ENCODE measurements at places on chromosomes 7 and 10. TPM values are rescaled to one million over a fixed set of nuclear protein-coding genes. Genes with fewer than 3 reads are reported as not detected.

DNA sequence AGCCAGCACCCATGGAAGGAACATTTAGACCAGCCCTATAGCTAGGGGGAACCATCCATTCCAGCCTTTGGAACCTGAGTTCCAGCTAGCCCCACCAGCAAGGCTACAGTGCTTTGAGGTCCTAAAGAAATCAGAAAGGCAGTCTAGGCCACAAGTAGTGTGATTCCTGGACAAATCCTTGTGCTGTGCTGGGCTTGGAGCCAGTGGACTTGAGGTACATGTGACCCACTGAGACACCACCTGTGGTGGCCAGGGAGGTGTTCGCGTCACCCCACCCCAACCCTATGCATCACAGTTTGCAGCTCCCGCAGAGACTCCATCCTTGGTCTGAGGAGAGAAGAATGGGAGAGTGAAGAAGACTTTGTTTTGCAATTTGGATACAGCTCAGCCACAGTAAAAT is 31.8 kb downstream of the ZNF277 start:
- no peak for DNase-seq

DNA sequence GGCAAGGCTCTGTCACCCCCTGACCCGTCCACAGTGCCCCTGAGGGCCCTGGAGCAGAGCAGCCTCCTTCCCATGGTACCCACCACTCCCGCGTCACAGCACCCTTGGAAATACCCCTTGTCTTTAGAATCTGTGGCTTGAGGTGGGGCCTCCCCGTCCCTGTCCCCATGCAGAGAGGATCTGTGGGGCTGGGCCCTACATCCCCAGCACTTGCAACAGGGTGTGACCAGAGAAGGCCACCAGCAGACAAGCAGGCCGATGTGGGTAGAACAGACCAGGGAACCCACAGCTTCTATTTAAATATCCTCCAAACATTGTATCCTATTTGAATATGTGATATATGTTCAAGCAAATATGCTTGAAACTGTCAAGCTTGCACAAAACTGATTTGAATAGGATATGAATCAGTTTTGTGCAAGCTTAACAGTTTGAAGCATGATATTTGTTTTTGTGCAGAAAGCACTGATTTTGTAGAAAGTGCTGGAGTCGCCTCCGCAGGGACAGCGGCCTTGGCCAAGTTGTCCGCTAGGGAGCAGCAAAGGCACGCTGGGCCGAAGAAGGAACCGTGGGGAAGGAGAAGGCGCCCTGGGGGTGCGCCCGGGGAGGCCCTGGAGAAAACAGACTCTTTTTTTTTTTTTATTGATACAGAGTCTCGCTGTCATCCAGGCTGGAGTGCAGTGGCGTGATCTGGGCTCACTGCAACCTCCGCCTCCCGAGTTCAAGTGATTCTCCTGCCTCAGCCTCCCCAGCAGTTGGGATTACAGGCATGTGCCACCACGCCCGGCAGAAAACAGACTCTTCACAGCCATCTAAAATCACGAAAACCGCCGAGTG is 2.2 kb downstream of the CFAP46 start:
- no peak for DNase-seq

DNA sequence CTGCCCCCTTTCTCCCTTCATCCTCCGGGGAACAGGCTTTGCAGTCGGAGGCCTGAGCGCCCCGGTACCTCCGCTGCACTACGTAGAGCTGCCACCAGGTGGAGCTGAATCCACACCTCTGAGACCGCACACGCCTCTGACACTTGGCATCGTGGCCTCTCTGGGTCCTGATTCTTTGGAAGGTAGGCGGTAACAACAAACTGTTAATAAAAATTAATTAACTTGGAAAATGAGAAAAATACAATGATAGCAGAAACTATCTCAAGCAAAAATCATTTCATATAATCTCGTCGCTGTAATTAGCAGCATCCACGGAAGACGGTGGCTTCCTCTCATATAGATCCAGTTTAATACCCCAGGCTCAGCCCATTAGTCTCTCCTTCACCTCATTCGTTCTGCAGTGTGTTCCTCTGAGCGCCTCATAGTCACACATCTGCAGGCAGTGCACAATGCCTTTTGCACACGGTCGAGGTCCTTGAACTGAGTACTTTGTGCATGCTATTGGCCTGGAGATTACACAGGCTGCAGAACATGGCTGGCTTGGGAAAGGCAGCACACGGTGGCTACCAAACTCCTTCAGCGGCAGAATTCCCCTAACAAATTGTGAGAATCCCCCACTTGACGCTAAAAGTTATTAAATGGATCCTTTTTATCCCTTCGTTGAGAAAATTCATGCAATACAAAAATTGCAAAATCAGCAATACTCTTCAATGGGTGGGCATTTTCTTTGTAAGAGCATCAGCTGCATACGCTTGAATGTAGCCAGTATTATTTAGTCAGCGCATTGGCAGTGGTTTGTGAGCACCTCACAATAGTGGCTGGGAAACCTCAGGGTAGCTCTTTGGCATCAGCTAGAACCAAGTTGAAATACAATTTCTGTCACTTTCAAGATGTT is 18.7 kb downstream of the OR9A2 start:
- peak; percentile 81 for DNase-seq

The OPALIN gene
- total RNA-seq = not detected

The TDRD1 gene
- 0.33 TPM for total RNA-seq

The ZMIZ2 gene
- total RNA-seq = 440 TPM

The FAM221A gene
- 6.5 TPM for total RNA-seq

- DNase-seq = no peak
These were observed 285.2 kb downstream of the CAMK1D start for GRCh38 chr10:12634621-12634931.

- DNase-seq = no peak
These were observed 264.4 kb downstream of the TNS3 start for GRCh38 chr7:47317487-47317886.

- DNase-seq = no peak
These were observed 38.0 kb upstream of the ZNRF2 start for GRCh38 chr7:30246392-30246791.

DNA sequence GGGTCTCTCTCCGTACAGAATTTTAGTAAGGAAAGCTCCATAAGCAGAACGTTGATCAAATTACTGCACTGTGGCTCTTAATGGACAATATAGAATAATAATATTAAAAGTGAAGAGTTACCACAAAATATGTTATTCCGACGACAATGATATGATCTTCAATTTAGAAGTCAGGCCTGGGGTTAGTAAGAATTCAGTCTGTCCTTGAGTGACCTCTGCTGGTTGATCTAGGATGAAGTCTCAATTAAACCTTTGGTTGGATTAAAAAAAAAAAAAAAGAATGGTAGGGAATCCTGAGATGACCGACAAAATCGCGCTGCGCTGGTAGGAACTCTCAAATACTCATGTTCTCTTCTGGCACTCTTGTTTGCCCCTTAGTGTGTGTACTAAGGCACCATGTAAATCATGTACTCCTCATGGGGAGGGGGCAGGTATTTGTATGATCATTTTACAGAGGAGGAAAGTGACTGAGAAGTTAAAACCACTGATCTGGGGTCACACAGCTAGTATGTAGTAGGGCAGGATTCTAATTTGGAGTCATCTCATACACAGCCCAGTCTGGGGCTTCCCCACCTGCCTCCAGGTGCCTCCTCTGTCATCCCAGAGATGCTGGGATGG is 161.3 kb upstream of the NPVF start:
- no peak for DNase-seq

- no peak for DNase-seq
These were observed 247.8 kb downstream of the DOCK4 start for GRCh38 chr7:111958431-111958830.

DNA sequence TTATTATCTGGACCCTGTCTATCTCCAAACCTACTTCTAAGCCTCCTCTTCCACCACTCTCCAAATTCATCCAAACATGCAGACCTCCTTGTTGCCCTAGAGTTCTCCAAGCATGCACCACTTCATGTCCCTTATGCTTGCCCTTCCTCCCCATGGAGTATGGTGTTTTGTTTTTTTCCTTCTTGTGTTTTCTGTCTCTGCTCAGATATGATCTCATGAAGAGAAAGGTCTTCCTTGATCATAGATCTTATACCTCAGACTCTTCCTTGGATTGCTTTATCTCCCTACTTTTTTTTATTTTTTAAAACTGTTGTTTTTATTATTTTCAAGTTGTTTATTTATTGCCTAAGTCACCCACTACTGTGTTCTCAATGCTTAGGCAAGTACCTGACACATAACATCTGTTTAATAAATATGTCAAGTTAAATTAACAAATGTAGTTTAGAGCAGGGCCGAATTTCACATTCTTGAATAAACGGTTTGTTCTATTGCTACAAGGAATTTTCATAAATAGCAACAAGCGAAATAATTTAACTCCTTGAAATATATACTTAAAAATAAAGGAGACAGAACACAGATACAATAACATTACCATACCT is 84.5 kb downstream of the HGF start:
- DNase-seq = no peak

The RBP4 gene
- not detected for total RNA-seq

The OR2A1 gene
- not detected for total RNA-seq

The BTBD16 gene
- not detected for total RNA-seq

DNA sequence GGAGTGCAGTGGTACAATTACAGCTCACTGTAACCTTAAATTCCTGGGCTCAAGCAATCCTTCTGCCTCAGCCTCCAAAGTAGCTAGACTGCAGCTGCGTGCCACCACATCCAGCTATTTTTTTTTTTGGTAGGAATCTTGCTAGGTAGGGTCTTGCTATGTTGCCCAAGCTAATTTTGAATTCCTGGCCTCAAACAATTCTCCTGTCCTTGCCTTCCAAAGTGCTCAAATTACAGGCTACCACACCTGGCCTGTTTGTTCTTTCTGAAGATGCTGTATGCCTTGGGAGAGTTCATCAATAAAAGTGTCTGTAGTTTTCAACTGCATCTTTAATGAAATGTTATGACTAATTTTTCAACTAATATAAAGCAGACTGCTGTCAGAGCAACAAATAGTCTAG is 452 bp downstream of the SAMD9 start:
- no peak for DNase-seq

DNA sequence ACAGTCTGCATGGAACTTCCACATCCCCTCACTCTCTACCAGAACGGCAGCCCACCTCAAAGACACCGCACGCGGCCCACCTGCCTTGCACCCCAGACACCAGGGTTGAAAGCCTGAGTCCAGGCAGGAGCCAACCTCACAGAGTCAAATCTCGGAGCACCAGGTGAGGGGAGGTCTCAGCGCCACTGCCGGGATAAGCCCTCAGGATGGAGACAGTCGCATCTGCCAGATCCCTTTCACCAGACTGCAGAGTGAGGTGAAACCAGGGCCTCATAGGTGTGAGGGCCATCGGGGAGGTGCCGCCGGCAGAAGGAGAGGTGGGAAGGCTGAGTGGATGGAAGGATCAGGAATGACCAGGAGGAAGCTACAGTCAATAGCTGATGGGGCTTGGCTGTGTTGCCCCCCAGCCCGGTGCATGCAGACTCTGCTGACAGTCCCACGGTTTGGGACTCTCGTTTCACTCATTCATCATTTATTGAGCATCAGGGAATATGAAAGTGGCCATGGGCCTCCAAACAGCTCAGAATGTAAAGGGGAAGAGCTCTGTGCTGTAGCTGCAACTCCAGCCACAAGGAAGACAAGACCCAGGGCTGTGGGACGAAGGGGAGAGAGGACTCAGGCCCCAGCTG is 315.0 kb downstream of the PTPRN2 start:
- no peak for DNase-seq

DNA sequence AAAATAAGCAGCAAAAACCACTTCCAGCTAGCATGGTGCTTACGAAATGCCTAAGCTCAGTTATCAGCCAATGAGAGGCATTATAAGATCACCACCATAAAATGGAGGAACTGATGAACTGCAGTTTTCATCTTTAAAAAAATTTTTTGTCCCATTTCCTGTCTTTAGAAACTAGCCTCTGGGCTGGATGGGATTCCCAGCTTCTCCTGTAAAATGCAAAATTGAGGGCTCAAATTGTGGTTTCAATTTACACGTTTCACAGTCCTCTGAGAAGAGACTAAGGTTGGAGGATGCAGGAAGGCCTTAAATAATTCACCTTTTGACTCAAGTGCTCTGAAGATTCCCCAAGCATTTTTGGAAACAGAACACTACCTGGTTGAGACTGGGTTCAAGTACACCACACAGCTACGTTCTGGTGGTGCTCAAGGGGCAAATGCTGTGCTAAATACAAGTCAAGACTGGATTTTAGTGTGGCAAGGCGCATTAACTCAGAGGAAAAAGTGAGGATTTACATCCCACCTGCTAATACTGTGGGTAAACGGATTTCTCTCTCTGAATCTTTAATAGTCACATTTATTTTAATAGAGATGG is 951 bp downstream of the ZNF25 start:
- DNase-seq = no peak

DNA sequence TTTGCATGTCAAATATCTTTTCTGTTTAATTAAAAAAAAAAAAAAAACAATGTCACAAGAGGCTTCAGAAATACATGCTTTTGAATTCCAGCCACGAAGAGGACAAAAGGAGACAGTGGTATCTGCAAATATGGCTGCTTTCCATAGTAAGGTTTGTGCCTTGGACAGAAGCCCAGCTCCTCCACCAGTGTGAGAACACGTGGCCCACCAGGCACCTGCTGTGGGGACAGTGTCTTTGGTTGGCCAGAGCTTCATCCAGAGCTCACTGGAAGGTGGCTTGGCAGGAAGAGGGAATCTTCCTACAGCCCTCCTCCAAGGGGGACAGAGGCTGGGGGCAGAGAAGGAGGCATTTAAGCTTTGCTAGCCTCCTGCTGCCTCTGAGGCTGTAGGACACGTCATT is 144.6 kb downstream of the GLCCI1 start:
- DNase-seq = no peak

GRCh38 chr7:26000841-26001240 is 151.2 kb upstream of the NFE2L3 start:
- DNase-seq = no peak

- no peak for DNase-seq
These were observed 106.6 kb upstream of the TNS3 start for GRCh38 chr7:47688311-47689100.

DNA sequence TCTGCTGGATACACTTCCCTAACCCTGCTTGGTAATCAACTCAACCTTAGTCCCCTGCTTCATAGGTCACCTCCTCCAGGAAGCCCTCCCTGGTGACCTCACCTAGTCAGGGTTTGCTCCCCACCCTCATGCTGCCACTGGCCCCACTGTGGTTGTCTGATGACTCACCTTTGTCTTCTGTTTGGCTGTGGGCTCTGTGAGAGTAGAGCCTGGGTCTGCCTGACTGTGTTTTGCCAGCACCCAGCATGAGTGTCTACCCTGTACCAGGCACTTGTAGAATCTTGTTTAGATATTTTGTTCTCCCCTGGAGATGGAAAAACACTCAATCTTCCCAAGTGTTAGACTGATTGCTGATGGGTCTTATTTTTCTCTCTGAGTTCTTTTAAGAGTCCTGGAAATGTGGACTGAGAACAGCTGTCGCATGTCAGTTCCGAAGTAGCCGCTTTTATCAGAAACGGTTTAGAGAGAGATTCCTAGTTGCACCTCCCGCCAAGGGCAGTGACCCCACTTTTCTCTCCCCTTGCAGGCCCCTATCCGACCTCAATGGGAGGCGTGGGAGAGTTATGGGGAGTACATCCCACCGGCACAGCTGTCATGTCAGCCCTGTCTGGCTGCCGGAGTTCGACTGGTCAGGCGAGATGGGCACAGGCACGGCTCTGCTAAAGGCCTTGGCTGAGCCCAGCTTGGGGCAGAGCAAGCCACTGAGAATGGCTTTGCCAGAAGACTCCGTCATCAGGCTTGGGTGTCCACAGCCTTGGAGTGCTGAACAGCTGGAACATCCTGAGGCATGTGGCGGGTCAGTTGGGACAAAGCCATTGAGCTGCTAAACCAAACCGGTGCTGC is 134.3 kb downstream of the GRK5 start:
- DNase-seq = no peak

- no peak for DNase-seq
These were observed 235.1 kb upstream of the CACNA2D1 start for GRCh38 chr7:82678716-82679115.

- DNase-seq = no peak
These were observed 31.1 kb downstream of the KAZALD1 start for GRCh38 chr10:101092881-101093354.

The TAS2R4 gene
- total RNA-seq = 1.9 TPM

The TIAL1 gene
- total RNA-seq = 155 TPM

All from activated B cell treated with CpG ODN at 0.5 μM for 24 hours (primary cell).